ENCODE measurements at places on chromosomes 1 and 21.

GRCh38 chr1:173330149-173330951 lies 123.2 kb upstream of the TNFSF4 start:
- DNase-seq = no peak

DNA sequence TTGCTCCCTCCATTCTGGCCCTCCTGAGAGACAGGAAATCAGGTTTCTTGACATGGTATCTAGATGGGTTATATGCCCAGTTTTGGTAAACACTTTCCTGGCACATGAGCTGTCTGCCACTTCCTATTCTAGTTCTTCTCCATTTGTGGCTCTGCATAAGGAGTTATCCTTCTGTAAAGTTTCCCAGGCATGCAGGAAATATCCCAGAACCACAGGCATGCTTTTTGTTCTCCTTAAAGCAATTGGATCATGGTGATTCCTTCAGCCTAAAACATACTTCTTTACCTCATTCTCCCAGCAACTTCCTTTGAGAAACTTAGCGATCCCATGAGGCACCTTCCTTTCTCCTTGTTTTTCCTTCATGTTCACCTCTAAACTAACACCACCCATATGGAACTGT lies 199.8 kb downstream of the CRB1 start:
- no peak for DNase-seq

DNA sequence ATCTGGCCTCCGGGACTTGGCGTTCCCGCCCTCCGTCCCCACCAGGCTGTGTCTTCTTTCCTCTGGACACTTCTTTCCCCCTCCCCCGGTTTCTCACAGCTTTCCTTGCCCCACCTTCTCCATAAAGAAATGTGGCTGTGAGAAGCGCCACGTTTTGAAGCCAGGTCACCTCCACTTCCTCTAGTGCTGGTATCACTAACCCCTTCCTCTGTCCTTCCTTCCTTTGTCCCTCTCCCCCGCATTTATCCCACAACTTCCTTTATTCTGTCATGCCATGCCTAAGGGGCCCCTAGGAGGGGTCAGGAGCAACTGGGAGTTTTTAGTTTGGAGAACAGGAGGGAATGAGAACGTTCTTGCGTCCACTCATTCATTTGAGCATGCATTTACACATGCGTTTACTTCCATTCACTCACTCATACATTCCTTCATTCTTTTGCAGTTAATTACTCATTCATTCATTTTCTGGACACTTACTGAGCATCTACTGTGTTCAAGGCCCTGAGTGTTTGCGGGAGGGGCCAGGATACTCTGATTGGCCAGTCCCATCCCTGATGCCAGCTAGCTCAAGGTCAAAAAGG lies 5.0 kb upstream of the ACOT11 start:
- DNase-seq = no peak

- DNase-seq = no peak
These were observed 37.6 kb upstream of the ZNF124 start for GRCh38 chr1:247209396-247209795.

- DNase-seq = no peak
These were observed 39.8 kb upstream of the HSD3B1 start for GRCh38 chr1:119467219-119467618.

Data from NCI-H1436 (cell line).